ENCODE measurements at places on chromosomes 16 and 17. TPM values are rescaled to one million over a fixed set of nuclear protein-coding genes. Genes with fewer than 3 reads are reported as not detected.

Gene KRTAP1-1
- 0.87 TPM for total RNA-seq

Gene PPY
- not detected for total RNA-seq

Gene SEZ6
- total RNA-seq = not detected

Gene GDPD1
- 2.2 TPM for total RNA-seq

All from uterine smooth muscle cell (primary cell).